GM12892 (cell line): ENCODE measurements at places on chromosomes 11 and 22.

- DNase-seq: no peak
Observed at GRCh38 chr11:126456783-126457542, 101.5 kb downstream of the ST3GAL4 start.

GRCh38 chr22:23845265-23846080 is 6.7 kb upstream of the DERL3 start:
- no peak for DNase-seq

- no peak for DNase-seq
Observed at GRCh38 chr11:133935551-133935910, 21.2 kb downstream of the IGSF9B start.

- DNase-seq: no peak
Observed at GRCh38 chr22:29251981-29252911, 15.5 kb downstream of the RHBDD3 start.
